ENCODE measurements at places on chromosomes 13 and 19.

DNA sequence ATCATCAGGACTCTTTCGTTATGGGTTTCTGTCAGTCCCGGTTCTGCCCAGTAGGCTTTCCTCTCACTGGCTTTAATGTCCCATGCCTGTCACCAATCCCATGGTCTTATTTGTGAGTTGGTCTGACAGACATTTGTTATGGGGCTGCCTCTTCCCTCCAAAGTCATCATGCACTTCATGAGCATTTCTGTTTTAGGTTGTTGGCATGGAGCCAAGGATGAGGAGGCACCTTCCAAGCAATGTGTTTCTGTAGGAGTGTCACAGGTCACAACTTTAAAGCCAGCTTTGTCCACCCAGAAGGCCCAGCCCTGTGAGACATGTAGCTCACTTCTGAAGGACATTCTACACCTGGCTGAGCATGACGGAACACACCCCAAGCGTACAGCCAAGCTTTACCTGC, 8.5 kb downstream of the ZNF17 start:
- DNase-seq, result no peak

- no peak for DNase-seq
Measured at GRCh38 chr19:29299416-29300380, 86.7 kb upstream of the UQCRFS1 start.

DNA sequence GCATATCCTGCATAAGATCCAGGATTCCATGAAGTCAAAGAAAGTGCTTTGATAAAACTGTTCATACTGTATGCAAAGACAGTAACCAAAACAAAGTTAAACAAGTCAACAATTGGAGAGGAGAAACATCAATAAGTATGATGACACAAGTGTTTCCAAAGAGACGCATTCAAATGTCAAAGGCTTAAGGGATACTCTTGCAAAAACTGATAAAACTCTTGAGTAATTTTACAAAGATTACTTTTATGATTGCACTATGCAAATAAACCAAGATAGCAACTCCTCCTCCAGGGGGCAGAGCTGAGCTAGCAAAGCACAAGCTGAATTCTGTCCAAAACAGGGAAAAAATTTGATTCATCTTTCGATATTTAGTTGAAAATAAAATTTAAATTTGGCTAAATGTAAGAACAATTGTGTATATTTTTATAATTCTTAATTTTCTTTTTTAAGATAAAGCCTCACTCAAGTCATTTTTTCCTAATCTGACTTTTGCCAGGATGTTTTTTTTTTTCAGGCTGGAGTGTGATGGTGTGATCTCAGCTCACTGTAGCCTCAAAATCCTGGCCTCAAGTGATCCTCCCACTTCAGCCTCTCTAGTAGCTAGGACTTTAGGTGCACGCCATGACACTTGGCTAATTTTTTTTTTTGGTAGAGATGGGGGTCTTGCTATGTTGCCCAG, 84.0 kb downstream of the MZT1 start:
- DNase-seq, result no peak

DNA sequence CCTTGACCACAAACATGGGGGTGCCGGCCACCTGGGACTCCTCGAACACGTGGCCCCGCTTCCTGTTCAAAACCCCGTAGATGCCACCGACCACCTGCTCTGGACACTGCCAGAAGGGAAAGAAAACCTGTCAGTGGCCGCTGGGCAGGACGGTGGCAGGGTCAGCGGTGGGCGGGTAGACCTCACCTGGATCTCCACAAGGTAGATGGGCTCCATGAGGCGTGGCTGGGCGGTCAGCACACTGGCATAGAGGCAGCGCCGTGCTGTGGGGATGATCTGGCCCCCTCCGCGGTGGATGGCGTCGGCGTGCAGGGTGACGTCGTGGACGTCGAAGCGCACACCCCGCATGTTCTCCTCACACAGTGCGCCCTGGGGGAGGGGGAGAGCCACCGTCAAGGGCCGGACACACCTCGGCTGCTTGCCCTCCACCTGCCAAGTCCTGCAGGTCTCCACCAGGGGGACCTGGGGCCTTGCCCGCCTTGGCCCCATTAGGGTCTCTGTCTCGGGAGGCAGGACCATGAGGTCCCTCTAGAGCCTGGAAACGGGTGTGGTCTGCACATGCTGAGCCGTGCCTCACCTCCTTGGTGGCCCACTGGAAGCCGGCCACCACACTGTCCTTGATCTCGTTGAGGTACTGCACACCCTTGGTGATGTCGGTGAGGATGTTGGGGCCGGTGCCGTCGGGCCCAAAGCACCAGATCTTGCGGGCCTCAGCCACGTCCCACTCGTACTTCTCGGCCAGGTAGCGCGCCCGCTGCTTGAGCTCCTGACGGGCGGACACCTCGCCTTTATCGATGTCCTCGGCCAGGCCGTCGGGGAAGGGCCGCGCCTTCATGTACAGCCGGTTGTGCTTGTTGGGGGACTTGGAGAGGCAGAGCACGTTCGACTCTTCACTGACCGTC, 6.6 kb upstream of the DAPK3 start:
- DNase-seq, result no peak

GRCh38 chr19:15629003-15629880, 11.5 kb upstream of the CYP4F3 start:
- DNase-seq, result no peak

GRCh38 chr19:7833225-7834099, 3.4 kb downstream of the EVI5L start:
- DNase-seq, result no peak

GRCh38 chr13:72469906-72470305, 257.5 kb downstream of the MZT1 start:
- DNase-seq, result no peak

- peak; percentile 88 for DNase-seq
Measured at GRCh38 chr19:1275260-1275975, at the start of gene FAM174C. FAM174C (plus strand) TSS chr19:1275530; CDS start chr19:1275550, 20 bp downstream.

- no peak for DNase-seq
Measured at GRCh38 chr19:53545271-53546065, 7.5 kb downstream of the ZNF331 start.

DNA sequence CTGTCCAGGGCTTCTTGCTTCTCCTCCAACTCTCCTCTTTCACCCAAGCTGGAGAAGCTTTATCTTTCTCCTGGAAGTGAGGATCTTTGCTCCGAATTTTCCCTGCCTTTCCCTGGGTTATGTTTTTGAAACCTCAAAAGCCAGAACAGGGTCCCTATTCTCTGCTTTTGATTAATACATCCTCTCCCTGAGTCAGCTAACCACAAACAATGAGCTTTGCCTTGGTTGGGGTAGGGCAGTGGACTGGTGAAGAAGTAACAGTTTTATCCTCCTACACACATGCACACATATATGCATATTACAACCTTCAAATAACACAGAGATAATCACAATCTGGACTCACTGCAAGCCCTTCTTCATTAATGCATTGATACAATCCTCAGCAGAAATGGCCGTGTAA, 44.6 kb downstream of the DLEU7 start:
- DNase-seq, result no peak

- DNase-seq, result no peak
Measured at GRCh38 chr19:14383661-14384555, 2.7 kb downstream of the ADGRE5 start.

- no peak for DNase-seq
Measured at GRCh38 chr13:50919277-50919676, 9.7 kb downstream of the RNASEH2B start.

DNA sequence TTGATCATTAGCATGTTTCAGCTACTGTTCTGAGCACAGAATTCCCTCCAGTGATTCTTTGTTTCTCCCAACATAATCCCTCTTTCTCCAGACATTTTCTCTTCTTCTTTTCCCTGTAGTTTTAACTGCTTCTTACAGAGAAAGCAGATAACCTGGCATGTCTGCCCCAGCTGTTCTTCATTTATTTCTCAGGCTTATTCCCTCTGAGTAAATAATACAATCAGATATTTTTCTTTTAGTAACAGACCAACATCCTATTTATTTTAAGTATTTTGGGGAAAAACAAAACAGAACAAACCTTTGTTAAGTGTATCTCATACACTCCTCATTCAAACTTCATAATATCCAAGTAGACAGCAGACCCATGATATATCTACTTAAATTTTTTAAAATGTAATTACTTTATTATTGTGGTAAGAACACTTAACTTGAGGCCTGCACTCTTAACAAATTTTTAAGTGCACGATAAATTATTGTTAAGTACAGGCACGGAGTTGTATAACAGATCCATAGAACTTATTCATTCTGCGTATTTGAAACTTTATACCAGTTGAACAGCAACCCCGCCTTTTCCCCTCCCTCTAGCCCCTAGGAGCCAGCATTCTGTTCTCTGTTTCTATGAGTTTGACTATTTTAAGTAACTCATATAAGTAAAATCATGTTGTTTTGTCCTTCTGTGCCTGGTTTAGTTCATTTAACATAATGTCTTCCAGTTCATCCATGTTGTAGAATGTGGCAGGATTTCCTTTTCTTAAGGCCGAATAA, 540.0 kb downstream of the LMO7 start:
- DNase-seq, result no peak

DNA sequence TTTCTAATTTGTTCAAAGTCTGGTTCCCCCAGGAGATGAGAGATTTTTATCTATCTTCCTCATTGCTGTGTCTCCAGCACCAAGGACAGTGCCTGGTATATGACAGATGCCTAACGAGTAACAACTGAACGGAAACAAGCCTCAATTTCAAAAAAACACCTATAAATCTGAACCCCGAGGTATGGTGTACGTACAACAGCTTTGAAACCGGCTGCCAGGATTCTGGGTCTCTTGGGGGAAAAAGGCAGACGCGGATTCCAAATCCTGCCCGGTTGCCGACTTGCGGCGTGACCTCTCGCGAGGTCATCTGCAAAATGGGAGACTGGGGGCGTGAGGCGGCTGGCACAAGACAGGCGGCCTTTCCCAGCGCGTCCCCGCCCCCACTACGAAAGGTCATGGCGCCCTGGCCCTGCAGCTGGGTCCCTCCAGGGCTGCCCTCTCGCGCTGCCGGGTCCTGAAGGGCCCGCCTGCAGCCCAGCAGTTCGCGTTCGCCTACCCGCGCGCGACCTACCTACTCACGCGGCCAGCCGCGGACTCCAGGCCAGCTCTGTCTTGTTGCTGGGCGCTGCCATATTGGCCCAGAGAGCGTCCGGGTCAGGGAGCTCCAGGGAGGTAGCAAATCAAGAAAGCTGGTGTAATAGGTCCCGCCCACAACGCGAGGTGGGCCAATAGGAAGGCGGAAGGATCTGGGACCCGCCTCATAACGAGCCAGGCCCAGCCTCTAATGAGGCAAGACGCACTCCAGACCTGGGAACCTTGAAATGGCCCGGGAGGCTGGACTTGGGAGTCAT, at the start of gene ECSIT:
Gene ECSIT (minus strand): TSS at position 584 of the 791 bp plus-strand sequence. CDS start 9,964 bp downstream, outside the sequence.
- DNase-seq, result no peak

- DNase-seq, result no peak
Measured at GRCh38 chr19:30386551-30387143, 14.5 kb downstream of the ZNF536 start.

- no peak for DNase-seq
Measured at GRCh38 chr19:55241143-55241934, 12.8 kb upstream of the TMEM86B start.

DNA sequence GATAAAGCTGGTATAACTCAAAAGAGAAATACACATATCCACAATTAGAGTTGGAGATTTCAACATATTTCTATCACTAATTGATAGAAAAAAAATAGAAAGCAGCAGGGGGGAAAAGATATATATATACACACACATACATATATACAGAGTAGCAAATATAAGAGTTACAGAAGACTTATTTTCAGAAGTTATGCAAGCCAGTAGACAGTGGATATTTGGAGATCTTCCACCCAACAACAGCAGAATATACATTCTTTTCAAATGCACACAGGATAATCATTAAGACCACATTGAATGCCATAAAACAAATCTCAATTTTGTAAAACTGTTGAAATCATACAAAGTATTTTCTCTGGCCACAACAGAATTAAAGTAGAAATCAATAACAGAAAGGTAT, 192.8 kb downstream of the LACC1 start:
- DNase-seq, result no peak

DNA sequence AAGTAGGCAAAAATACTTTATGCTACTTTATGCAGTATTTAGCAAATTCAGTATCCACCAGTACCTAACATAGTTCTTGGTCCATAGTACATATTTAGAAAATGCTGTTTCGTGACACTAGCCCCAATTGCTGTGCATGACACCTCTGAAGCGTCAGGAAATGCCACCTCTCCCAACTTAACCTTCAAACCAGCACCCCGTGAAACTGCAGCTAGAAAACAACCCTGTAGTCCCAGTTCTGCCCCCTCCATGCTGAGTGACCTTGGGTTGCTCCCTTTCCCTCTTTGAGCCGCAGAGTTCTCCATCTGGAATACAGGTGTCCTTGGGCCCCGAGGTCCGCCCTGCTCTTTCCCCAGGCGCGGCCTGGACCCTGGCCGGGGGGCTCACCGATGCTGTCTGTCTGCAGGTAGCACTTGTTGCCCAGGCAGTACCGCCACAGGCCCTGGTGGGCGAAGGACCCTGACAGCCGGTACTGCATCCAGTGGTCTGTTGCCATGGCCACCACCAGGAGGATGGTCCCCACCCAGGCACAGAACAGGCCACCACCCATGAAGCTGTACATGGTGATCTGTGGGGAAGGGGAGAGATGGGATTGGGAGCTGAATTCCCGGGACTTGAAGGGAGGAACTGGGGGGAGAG, 773 bp downstream of the LIM2 start:
- no peak for DNase-seq

DNA sequence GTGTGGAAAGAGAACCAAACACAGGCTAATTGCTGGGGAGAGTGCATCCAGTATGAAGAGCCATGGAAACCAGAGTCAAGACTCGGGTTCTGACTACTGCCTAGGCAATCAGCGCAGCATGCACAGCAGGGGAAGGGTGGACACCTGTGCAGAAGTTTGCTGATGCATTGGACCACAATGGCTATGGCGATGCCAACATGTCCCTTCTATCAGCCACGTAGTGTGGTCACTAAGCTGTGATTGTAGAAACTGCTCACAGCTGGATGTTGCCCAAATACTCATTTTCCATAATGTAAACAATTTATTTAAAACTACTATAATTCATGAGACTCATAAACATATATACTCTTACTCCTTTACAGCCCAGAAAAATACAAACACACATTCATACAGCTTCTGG, 1718.2 kb downstream of the EFNB2 start:
- DNase-seq, result no peak

DNA sequence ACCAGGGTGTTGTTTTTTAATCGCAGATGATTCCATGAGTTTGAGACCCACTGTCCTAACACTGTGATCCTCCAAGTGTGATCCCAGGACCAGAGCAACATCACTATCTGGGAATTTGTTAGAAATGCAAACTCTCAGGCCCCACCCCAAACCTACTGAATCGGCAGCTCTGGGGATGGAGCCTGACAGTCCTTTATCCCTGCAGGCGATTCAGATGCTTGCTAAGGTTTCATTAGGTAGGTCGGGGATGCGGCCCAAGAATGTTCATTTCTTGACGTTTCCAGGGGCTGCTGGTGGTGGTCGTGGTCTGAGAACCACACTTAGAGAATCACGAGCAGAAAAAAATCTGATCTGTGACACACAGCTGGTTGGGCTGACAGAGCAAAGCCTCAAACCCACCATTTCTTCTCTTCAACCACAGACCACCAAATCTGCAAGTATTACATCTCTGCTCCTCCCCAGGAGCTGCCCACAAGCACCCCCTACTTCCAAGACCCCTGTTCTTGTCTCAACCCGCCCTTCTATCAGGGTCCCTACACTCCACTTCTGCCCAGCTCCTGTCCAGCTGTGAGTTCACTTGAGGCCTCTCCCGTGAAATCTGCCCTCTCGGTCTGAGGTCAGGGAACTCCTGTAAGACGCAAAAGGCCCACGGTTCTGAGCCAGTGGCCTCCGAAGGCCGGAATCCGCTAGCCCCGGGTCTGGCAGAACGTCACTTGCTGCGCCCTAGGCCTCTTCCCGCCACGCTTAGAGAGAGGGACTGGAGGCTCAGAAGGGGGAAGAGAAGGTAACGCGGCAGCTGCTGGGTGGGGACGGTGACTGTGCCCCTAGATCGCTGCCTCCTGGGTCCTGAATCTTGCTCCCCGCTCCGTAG, 1.1 kb upstream of the FARP1 start:
- no peak for DNase-seq

- DNase-seq, result no peak
Measured at GRCh38 chr19:6406401-6406800, 13.4 kb upstream of the GTF2F1 start.

Measured in left renal pelvis (tissue), 4 donors.